MM.1S (cell line): ENCODE measurements at places on chromosomes 5 and 9.
A peak's percentile ranks its signal among the peaks of the same experiment; 100 is the strongest.

DNA sequence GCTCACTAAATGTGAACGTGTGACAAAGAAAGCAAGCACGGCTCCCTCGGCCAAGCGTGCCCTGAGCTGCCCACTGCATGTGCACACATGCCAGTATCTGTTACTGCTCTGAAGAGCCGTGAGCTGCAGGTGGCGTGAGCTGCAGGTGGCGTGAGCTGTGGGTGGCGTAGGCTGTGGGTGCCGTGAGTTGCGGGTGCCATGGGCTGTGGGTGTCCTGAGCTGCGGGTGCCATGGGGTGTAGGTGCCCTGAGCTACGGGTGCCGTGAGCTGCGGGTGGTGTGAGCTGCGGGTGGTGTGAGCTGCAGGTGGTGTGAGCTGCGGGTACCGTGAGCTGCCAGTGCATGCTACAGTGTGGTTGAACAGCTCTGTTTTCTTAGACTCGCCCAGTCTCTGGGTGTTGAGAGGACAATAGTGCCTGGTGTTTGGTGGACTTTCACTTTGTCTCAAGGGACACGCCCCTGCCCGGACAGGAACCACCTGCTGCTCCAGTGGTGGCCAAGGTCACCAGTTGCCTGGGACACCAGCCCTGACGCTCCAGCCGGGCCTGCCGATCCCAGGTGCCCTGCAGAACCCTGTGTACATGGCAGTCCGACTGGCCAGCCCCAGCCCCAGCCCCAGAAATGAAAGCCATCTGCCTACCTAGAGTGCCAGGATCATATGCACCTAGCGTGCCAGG lies 6.7 kb downstream of the CCDC187 start:
- peak overlapping the region; percentile 48 for H3K4me3 ChIP-seq
- H3K36me3 ChIP-seq: no peaks in the 10 kb centered on the region
- H3K27ac ChIP-seq: peak overlapping the region; percentile 34; the same call in 1 of the 2 replicates
- peaks cover 61% of the 10 kb centered on the region for H3K27me3 ChIP-seq

DNA sequence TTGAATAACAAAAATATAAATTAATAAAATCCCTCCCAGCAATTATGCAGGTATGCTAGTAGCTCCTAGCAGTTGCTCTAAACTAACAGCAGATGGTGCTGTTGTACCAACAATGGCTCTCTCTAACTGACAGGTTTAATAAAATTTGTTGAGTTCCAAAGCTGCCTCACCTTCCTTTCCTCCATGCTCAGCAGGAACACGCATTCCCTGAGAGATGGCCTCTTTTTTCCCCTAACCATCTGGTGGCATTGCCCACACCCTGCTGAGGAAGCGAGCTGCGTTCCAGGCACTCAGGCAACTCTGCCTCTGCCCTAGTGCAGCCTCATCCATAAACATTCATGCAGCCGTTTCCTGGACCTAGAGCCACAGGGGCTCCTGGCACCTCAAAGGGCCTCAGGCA lies 106.2 kb downstream of the KLHL3 start:
- H3K27me3 ChIP-seq: no peaks in the 10 kb centered on the region
- H3K36me3 ChIP-seq: no peaks in the 10 kb centered on the region
- H3K27ac ChIP-seq: no peak overlapping the region

DNA sequence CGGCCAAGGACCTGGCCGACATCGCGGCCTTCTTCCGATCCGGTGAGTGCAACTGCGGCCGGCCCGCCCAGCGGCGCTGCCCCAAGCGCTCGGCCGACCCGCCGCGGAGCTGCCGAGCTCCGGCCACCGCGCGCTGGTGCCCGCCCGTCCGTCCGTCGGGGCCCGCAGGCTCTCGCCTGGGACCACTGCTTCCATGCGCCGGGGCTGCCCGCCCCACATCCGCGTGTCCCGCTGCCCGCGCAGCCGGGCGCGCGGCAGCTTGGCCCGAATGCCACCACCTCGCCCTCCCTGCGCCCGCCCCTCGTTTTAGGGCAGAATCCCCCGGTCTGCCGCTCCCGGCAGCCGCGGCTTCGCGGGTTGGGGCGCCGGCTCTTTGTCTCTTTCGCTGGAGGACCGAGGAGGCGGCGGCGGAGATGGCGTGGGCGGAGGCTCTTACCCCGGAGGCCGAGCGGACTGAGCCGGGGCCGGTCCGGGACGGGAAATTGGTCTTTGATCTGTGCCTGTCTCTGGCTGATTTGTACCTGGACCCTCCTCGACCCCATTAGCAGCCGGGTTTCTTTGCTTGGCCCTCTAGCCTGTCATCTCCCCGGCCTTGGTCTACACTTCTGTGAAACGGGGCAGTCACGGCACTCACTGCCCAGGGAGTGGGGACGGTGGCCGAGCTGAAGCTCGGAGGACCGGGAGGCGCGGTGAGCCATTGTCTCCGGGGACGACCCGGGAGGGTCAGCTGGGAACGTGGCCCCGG lies 871 bp downstream of the TRIO start:
- peak overlapping the region; percentile 40 for H3K27ac ChIP-seq
- H3K4me3 ChIP-seq: peak overlapping the region; percentile 77
- H3K36me3 ChIP-seq: no peaks in the 10 kb centered on the region; the same call in 1 of the 2 replicates
- H3K27me3 ChIP-seq: no peaks in the 10 kb centered on the region
- peaks cover 13% of the 10 kb centered on the region for H3K4me1 ChIP-seq

- no peaks in the 10 kb centered on the region for H3K36me3 ChIP-seq
- no peak overlapping the region for H3K4me3 ChIP-seq
- H3K4me1 ChIP-seq: no peaks in the 10 kb centered on the region
- DNase-seq: no peak
These were observed 423.3 kb downstream of the EFNA5 start for GRCh38 chr5:107247427-107247826.

DNA sequence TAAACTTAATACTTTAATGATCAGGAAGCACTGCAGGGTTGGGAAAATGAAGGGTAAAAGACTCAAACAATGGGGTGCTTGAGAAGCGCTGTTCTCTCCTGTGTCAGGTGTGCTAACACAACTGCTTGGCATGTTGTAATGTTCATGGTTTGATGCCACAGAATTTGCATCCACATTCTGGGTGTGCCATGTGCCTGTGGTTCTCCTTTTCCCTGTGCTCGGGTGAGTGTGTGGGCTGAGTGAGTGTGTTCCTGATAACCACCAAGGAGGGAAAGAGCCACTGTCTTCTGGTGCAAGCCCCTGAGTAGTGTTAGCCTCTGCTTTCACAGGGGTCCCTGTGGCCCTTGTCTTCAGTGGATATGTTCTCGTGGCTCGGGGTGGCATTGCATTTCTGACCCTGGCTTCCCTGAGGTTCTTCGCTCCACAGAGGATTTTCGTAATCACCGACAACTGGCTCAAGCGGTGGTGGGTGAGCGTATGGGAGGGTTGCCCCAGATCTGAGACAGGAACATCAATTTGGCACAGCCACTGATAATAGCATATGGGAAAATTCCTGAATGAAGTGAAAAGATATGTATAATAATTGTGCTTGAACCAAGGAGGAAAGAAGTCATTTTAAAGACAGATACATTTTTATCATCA lies 102.0 kb downstream of the MVB12B start:
- no peak for DNase-seq
- H3K27me3 ChIP-seq: no peaks in the 10 kb centered on the region
- no peaks in the 10 kb centered on the region for H3K4me1 ChIP-seq
- no peak overlapping the region for H3K4me3 ChIP-seq

DNA sequence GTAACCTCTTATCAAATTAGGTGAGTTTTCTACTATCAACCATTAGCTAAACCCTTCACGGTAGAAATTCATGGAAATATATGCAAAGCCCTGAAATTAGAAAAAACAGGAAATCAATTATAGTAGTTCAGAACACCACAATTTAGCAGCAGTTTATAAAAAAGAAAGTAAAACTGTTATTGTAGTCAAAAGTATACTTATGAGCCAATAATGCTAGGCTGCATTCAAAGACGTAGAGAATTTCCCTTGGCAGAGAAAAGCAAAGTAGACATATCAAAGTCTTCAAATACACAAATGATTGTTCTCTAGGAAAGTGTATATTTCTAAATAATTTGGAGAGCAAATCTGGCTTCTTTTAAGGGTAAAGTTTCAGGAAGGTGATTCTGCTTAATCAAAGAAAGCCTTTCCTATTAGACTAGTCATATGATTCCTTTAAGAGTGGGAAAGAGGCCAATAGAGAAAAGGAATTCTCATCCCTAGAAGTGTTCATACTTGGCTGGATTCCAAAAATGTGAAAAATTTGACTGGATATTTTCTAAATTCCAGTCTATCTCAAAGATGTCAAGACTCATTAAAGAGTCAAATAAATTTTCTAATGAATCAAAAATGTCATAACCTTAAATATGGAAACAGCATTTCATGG lies 185.5 kb downstream of the SMC2 start:
- no peaks in the 10 kb centered on the region for H3K36me3 ChIP-seq
- no peak overlapping the region for H3K4me3 ChIP-seq
- no peak overlapping the region for H3K27ac ChIP-seq

DNA sequence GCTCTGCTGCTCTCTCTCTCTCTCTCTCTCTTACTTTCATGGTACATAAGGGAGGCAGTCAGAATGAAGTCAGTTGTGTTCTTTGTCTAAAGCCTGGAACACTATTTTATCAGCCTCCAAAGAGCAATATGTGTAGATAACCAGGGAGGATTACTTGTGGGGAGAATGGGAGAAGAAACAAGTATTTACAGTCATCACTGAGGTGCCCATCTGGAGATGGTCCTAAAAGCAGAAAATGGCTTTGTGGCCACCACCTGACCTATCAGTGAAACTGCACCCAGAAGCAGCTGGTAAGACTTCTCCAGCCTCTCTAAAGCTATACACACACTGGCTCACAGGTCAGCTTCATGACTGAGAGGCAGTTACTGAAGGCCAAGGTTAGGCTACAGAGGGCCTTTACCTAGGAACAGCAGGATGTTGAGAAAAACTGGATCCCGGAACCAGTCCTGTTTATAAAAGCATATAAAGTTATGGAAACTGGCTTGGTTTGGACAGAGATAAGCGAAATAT lies 75.1 kb downstream of the MRPS27 start:
- H3K4me3 ChIP-seq: no peak overlapping the region
- H3K27me3 ChIP-seq: no peaks in the 10 kb centered on the region
- H3K4me1 ChIP-seq: peaks cover 20% of the 10 kb centered on the region
- no peak overlapping the region for H3K27ac ChIP-seq

DNA sequence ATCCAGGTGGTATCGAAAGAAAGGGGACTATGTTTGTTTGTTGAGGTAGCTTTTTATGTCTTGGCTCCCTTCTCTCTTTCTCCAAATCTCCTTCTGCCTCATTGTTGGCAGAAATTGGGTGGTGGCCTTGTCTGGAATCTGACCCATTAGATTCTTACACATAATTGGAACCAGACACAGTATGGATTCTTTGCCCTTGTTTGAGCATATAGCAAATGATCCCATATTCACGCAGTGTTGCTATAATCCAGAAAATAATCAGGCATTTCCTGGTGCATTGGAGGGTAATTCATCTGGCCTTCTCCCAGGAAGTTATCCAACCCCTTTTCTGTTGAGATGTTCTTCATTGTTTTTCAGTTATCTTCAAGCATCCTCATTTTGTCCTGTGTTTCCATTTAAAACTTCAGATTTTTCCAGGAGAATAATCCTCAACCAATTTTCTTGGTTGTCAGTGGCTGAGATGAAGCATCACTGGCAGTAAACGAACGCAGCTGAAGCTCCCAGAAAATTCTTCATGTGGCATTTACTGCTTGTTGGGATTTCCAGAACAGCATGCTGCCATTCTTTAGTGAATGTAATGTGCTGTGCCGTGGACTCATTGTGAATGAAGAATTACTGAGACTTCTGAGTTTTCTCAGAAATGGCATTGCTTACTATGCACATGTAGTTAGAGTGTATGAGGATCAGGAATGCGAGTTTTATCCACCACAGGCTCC lies 70.5 kb upstream of the NTRK2 start:
- H3K4me3 ChIP-seq: no peak overlapping the region
- no peaks in the 10 kb centered on the region for H3K36me3 ChIP-seq
- no peaks in the 10 kb centered on the region for H3K27me3 ChIP-seq
- no peak for DNase-seq

DNA sequence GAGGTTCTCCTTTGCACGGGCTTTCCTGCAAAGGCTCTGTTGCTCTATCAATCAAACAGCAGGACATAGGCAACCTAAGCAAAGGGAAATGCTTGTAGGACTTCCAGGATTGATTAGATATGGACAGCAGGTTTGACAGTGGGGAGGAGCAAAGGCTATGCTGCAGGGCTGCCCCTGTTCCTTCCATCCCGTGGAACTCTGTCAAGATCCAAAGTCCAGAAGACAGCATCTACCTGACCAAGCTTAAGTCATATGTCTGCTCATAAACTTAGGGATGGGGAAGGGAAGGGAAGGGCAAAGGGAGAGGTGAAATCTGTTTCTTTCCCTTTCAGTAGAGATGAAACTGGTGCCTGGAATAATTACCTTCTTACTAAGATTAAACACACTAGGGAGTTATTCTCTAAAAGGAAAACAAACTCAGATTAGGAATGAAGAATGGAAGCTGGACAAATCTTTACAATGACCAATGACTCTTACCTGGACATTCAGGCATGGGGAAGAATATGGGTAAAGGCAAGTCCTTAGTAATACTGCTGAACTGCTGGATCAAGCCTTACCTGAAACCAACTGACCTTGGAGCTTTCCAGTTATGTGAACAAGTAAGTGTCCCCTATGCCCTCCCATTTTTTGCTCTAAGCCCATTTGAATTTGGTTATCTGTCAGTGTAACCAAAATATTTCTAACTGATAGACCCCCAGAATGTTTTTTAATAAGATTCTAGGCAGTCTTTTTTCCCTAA lies 8.4 kb upstream of the ACOT12 start:
- H3K4me1 ChIP-seq: no peaks in the 10 kb centered on the region
- no peaks in the 10 kb centered on the region for H3K27me3 ChIP-seq
- no peak for DNase-seq

DNA sequence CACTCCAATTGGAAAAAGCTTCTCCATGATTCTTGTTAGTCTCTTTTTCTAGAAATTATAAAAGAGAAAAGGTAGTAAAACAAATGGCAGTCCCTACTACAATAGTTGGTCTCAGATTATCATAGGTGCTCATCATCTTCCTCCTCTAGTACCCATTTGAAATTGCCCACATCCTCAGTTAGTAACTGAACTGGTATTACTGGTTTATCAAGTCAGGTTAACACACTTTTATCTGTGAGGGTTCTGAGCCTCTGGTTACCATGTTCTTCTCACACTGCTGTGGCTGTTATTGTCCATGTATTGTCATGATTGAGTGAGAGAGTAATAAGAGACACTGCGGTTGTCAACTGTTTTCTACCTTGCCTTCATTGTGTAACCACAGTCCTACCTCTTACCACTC lies 901.7 kb downstream of the TLE1 start:
- no peak overlapping the region for H3K27ac ChIP-seq
- no peak overlapping the region for H3K4me3 ChIP-seq
- H3K4me1 ChIP-seq: no peaks in the 10 kb centered on the region
- no peaks in the 10 kb centered on the region for H3K27me3 ChIP-seq
- DNase-seq: no peak

GRCh38 chr5:9787861-9788600 lies 157.9 kb upstream of the TAS2R1 start:
- H3K27me3 ChIP-seq: no peaks in the 10 kb centered on the region
- no peak for DNase-seq
- H3K36me3 ChIP-seq: no peaks in the 10 kb centered on the region
- H3K4me3 ChIP-seq: no peak overlapping the region
- no peaks in the 10 kb centered on the region for H3K4me1 ChIP-seq

DNA sequence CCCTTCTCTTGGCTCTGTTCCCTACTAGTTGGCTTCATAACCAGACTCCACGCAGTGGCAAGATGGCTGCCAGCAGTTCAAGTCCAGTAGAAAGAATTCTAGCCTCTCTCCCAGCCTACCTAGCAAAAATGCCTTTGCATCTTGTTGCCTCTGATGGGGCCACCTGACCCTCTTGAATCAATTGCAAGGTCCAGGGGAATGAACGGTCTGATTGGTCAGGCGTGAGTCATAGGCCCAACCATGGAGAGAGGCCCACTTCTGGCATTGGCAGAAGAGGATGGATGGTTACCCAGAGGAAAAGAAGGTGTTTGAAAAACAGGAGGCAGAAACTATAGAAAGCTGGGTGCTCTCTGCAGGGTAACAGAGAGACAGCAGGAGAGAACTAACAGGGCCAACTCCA lies 622.6 kb downstream of the CCDC171 start:
- H3K4me1 ChIP-seq: peaks cover 1% of the 10 kb centered on the region; the same call in 1 of the 2 replicates
- no peak for DNase-seq
- no peak overlapping the region for H3K27ac ChIP-seq
- no peak overlapping the region for H3K4me3 ChIP-seq
